ENCODE measurements at places on chromosomes 12 and 14.

DNA sequence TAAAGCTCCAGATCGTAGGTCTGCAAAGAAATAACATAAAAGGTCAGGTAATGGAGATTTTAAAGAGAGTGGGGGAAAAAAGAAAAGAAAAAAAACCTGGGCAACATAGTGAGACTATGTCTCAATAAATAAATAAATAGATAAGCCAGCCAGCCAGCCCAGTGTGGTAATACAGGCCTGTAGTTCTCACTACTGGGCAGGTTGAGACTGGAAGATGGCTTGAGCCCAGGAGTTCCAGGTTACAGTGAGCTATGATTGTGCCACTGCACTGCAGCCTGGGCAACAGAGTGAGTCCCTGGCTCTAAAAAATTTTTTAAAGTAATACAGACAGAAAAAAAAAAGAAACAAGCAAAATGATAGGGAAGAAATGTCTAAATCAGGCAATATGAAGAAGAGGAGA lies 43.2 kb upstream of the BBS10 start:
- no peak for DNase-seq

GRCh38 chr12:49489720-49490119 lies 49.1 kb upstream of the KCNH3 start:
- DNase-seq = no peak

DNA sequence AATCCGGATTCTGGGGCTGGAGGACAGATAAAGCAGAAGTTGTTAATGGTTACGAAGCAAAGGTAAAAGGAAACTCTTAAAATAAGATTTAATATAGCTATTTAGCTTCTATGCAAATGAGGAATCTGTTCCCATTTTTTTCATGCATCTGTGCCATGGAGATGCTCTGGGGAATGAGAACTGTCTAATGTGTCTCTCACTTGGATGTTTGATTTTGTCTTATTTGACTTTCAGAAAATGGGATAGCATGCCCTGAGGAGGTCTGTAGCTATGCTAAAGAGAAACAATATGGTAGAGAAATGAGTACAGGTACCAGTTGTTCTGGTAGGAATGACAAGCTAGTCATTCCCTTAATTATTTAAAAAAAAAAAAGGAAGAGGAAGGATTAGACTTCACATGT lies 24.3 kb downstream of the C12orf76 start:
- no peak for DNase-seq

GRCh38 chr14:99267837-99268781 lies 3.9 kb downstream of the BCL11B start:
- no peak for DNase-seq

DNA sequence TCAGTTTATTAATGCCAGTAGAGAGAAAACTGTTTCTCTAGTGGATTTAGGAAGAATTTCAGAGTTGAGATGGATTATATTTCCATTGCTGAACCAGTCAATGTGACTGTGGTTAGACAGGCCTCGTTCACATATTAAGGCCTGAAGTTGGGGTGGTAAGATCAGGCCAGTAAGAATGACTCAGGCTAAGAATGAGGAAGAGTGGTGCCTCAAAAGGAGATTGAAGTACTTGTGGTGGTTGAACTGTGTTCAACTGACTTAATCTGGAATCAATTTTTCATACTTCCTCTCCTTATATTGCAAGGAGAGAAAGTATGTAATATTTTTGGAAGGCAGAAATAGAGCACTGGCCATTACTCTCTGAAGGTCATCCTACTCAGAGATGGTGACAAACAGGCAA lies 37.8 kb upstream of the ATF7IP start:
- DNase-seq = no peak

DNA sequence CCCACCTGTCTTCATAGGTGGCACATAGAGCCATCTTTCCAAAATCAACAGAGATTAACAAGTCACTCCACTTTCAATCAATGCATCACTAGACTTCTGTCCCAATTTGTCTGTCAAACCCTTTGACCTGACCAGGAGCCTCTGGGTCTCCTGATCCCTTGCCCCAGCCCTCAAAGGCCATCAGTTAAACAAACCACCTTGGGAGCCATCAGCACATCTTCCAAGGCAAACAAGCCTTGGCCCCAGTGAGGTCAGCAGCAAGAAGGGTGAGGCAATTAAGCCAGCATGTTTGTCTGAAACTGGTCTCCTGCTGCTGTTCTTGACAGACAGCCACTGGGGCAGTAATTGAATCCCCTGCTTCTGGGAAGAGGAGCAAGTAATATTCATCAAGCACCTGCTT lies 742.8 kb upstream of the TBX3 start:
- DNase-seq = no peak

GRCh38 chr12:120078868-120079267 lies 37.7 kb downstream of the RAB35 start:
- no peak for DNase-seq

DNA sequence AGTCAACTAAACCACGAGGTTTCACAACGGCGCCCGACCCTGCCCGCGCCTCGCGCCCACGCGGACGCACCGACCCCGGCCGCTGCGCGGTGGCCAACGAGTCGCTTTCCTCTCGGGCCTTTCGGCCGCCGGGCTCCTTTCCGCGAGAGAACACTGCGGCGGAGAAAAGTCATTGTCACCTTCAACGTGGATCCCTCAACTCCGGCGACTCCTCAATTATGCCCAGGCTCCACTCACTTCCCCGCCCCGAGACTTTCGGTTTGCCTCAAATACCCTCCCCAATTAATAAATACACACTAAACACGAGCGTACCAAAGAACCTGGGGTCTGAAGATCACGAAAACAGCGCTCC lies 450 bp downstream of the SINHCAF start:
- DNase-seq = no peak

- peak; percentile 51 for DNase-seq
These were observed 8.5 kb downstream of the ZFP36L1 start for GRCh38 chr14:68784226-68784910.

GRCh38 chr12:131702573-131702877 lies 8.4 kb upstream of the SFSWAP start:
- no peak for DNase-seq

Measured in ovary (tissue), 10 donors.